ENCODE measurements at places on chromosomes 7 and 10.

GRCh38 chr10:127427926-127428325 is 121.2 kb upstream of the NPS start:
- DNase-seq, result no peak

DNA sequence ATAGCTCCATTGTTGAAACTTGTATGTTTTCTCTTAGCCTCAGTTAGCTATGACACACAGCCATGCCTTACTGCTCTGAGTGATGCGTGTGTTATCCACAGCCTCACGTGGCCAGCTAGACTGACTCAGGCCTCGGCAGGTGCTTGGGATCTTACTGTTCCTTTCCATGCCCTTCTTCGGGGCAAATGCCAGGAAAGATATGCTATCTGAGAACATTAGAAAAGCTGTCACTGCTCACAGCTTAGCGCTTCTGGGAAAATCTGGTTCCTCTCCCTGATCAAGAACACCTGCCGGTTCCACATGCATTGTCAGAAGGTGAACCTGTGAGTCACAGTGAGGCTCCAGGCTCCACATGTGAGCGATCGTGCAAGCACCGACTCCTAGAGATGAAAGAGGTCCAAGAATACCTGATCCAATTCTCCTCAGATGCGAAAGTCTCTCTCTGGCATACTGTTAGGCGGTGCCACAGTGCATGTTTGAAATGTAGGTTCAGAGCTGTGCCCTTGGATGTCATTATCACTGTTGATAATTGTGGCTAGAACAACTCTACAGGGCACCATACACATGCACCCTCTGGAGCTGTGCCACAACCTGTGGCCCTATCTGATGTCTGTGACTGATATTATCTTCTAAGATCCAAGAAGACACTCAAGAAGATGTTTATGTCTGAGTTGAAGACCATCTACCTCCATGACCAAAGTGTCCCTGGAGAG is 247.8 kb upstream of the IGFBP3 start:
- no peak for DNase-seq

GRCh38 chr7:99137411-99138180 is 6.3 kb downstream of the SMURF1 start:
- no peak for DNase-seq

- no peak for DNase-seq
Measured at GRCh38 chr7:2943851-2944601, 99.6 kb downstream of the CARD11 start.

DNA sequence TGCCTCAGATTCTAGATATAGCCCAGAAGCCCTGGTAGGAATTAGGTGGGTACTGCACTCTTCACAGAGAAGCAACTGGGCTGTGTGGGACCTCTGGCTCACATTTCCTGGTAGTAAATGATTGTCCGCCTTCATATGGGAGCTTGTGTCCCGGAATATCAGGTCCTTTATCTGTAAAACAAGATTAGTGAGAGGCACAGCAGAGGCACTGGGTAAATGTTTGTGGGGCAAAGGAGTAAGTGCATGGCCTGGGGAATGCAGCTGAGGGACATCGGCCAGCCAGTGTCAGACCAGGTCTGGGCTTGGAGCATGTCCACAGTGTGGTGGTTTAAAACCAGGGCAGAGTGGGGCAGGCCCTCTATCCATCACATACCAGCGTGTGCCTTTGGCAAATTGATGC is 323.3 kb upstream of the ZMIZ1 start:
- DNase-seq, result no peak

GRCh38 chr7:72467237-72467636 is 55.1 kb upstream of the CALN1 start:
- no peak for DNase-seq

DNA sequence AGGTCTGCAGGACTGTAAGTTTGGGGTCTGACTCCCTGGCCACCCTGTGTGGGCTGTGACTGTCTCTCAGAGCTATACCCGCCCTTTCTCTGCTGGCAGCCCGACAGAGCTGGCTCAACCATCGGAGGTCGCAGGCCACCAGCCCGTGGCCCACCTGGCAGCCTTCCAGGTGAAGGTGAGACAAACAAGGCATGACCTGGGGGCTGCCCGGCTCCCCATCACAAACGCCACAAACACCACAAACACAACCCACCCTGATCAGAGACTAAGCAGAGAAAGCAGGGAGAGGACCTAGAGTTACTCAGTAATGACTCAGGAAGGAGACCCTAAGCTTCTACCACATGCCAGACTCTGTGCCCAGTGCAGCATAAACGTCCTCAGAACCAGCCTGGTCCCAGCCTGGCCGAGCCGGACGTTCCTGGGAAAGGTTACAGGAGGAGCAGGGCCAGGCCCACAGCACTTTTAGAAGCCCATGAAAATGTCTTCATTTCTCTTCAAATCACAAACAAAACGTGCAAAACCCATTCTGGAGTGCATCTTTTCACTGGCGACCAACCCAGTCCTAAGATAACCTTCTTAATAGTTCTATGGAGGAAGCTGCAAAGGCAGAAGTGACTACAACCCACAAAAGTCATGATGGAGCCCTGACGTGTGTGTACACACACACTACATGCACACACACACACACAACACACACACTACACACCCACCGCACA is 66.8 kb downstream of the MKI67 start:
- no peak for DNase-seq

DNA sequence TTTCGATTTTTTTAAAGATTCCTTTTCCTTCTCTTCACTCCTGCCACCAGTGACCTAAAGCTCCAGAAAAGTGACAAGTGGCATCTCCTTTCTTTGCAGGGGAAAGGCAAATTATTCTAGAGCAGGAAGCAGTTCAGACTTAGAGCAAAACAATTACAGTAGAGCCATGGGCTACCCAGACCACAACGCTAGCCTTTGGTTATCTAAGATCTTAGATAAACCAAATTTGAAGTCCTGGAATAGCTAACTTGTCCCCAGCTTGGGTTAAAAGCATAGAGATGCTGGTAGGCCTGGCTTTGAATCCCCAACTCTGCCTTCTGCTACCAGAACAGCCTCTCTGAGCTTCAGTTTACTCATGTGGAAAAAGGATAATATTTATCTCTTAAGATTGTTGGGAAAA is 38.4 kb downstream of the LGI1 start:
- no peak for DNase-seq

DNA sequence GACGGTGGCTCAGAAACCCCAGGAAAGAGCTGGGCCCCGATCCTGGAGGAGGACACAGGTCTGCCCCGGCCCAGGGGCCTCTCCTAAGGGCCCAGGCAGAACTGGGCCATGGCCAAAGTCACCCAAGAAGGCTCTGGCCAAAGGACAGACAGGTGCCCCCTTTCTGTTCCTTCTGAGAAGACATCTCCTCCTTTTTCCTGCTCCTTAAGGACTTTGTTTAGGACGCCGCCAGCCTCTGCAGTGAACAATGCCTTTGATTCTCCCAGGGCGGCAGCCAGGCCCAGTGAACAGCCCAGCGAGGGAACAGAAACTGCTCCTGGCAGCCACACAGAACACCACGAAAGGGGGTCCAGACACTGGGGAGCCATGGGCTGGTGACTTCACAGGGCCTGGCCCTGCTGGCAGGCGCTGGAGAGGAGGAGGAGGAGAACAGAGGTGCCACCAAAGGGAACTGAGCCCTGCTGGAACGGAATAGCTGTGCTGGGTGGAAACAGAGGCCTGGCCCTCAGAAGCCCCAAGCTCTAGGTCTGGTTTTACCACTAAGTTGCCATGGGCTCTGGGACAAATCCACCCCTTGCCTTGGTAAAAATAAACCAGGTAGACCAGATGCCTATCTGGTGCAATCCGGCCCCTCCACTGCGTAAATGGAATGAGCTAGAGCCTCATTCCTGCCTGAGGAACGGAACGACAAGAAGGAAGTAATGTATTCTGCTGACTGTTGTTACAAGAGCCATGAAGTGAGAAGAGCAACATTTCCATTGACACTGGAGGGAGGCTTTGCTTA is 163.3 kb upstream of the RHEB start:
- no peak for DNase-seq

GRCh38 chr7:13990319-13990983 is 985 bp upstream of the ETV1 start:
- DNase-seq, result peak; percentile 8

DNA sequence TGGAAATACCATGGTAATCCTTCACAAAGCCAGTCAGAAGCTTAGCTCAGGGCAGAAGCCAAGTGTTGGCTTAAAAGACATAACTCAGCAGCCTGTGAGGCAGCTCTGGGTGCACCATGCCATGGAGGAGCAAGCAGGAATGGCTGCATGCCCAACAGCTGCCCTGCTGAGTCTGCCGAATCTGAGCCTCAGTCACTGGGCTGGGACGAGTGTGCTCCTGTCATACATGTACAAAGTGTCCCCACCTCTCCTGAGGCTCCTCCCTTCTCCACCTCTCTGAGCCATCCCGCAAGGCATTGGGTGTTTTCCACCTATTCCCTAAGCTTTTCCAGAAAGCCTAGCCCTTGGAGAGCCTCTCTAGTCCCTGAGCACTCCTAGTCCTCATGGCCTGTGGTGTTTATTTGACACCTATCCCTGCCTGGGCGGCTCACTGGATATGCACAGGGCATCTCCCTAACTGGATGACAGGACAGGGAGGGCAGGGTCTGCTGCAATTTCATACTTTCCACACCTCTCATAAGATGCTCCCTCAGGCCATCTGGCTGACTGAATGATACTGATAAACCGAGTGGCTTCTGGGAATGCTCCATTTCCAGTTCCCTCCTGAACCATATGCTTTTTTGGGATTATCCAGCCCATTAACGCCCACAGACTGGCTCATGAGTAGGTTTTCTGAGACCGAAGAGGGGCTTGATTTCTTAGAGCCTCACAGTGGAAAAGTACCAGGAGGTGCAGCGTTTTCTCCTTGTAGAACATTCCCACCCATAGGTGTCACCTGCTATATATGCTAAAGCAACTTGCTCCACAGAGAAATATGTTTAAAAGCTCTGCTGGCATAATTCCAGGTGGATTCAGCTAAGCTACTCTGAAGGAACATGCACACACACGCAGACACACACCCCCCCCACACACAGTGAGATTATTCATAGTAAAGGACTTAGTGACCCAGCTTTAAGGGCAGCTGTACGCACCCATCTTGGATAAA is 199.3 kb downstream of the SNX10 start:
- no peak for DNase-seq

DNA sequence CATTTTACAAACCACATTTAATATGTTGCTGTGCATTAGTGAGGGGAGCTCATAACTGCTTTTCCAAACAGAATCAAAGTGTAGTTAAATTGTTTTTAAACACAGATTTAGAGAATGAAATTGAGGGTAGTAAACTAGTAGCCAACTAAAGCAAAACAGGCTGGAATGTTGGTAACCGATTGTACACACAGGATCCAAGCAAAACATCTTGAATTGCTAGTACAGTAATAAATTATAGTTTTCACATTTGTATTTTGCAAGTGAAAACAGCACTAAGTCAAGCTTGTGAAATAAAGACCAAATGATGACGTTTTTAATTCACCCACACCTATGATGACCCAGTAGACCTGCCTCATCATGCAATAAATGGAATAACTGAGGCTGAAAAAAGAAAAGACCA is 198.3 kb downstream of the HDAC9 start:
- DNase-seq, result no peak

GRCh38 chr7:47153576-47153975 is 428.3 kb downstream of the TNS3 start:
- no peak for DNase-seq

GRCh38 chr7:6615723-6616555 is 529 bp downstream of the ZNF853 start:
- no peak for DNase-seq

GRCh38 chr10:51950371-51950995 is 251.1 kb upstream of the CSTF2T start:
- no peak for DNase-seq

DNA sequence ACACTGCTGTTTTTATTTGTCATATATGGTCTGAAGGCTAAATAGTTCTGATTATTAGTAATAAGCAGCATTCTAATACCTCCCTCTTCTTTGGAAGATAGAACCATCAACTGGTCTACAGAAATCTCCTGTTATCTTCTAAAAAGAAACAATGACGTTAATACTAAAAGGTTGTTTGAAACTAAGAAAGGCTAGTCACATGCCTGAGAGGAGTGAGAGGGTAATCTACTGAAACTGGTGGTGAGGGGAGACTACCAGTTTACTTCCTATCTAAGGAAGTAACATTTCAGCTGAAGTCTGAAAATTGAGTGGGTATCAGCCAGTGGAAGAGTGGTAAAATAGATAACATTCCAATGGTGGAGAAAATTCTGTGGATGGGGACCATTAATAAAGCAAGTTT is 48.4 kb downstream of the FGFBP3 start:
- no peak for DNase-seq

DNA sequence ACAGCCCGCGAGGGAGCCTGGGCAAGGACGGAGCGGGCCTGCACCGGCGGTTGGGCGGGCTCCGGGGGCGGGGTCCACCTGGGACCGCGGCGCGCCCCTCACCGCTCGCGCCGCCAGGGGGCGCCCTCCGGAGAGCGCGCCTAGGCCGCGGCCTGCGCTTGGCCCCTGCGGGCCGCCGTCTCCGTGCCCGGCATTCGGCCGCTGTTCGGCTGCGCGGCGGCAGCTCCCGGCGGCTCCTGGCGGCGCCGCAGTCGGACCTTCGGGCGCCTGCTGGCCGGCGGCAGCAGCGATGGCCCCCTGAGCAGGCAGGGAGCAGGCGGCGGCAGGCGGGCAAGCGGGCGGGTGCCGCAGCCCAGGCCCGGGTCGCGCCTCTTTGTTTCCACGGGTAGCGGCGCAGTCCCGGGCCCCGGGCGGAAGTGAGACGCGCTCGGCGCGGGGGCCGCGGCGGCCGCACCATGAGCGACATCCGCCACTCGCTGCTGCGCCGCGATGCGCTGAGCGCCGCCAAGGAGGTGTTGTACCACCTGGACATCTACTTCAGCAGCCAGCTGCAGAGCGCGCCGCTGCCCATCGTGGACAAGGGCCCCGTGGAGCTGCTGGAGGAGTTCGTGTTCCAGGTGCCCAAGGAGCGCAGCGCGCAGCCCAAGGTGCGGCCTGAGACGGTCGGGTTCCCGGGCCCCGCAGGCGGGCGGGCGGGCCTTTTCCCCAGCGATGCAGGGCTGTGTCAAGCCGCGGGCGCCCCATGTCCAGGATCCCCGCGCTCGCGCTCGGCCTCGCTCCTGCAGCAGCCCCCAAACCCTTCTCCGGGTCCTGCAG is at the start of gene INTS15:
Gene INTS15, plus strand, starts transcription at position 193 of the 816 bp plus-strand sequence. Its CDS starts 263 bp downstream, at position 456.
- DNase-seq, result no peak

Measured in thoracic aorta (tissue), 2 donors.